ENCODE measurements at places on chromosomes 13 and 19.

- no peak for DNase-seq
Observed at GRCh38 chr19:35061583-35062373, 20.3 kb downstream of the HPN start.

GRCh38 chr13:46087481-46087880 is 17.4 kb downstream of the CPB2 start:
- no peak for DNase-seq

DNA sequence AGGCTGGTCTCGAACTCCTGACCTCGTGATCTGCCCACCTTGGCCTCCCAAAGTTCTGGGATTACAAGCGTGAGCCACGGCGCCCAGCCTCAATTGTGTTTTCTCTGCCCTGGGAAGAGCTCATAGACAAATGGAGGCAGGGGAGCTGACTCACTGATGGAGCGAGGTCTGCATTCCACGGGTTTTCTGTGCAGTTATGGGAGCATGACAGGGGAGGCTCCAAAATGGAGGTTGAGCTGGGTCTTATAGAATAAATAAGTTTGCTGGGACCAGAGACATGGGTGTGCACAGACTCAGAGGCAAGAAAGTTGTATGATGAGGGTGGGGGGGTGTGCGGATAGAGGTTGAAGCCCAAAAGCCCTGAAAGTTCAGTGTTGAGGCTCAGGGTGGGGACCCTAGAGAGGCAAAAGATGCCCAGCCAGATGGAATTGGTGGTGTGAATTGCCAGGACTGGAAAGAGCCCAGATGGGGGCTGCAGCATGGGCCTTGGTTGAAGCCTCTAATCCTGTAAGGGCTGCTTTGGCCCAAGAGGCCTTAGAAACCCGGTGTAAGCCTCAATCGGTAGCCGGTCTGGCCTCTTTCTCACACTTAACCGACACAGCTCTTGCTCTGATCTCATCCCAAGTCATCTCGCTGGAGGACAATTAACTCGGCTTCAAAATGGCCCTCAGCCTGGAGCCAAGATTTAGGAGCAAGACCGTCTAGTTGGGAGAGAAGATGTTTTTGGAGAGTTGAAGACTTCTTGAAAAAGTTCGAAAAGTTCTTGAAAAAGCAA is 1.9 kb downstream of the TPM4 start:
- DNase-seq: no peak

- DNase-seq: no peak
Observed at GRCh38 chr13:31385540-31385939, 185.8 kb downstream of the B3GLCT start.

DNA sequence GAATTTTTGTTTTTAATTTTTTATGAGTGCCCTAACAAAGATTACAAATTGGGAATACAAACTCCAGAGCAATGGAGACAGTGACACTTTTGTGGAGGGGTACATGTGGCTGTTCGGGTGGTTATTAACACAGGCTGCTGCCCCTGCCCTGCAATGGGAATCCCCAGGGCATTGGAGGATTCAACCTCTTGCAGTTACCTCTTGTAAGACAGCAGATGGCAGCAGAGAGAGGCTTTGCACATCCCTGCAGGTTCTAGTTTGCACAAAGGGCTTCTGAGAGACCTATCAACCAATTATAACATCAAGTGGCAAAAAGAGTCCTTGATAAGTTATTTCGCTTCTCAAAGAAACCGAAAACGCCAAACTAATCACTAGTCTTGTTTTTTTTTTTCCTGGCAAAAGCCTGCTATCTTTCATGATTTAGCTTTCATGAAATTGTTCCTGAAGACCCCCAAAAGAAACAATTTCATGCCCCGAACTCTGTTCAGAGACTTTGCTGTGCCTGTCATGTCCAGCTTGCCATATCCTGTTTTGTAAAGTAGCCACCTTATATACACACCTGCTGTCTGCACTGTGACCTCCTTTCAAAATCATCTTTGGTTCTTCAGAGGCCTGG is 10.4 kb downstream of the GJB2 start:
- no peak for DNase-seq

- DNase-seq: no peak
Observed at GRCh38 chr13:65336087-65336749, 1893.9 kb downstream of the PCDH9 start.

GRCh38 chr13:99389520-99390304 is 82.5 kb upstream of the GPR183 start:
- no peak for DNase-seq

- no peak for DNase-seq
Observed at GRCh38 chr13:113771709-113772331, 12.8 kb downstream of the TMEM255B start.

DNA sequence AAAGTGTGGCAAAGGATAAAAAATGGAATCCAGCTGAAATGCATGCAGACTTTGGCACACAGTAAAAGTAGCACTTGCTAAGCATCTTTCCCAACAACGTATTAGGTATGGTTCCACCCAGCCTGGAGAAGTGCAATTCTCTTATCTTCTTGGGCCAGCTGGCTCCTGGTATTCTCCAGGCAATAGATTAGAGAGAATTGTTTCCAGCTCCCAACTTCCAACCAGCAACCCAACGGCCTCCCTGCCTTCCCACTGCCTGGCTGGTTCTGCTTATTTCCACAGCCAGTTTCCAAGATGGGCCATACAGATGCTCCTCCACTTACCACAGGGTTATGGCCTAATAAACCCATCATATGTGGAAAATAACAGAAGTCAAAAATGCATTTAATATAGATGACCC is 133.4 kb downstream of the OXGR1 start:
- no peak for DNase-seq

DNA sequence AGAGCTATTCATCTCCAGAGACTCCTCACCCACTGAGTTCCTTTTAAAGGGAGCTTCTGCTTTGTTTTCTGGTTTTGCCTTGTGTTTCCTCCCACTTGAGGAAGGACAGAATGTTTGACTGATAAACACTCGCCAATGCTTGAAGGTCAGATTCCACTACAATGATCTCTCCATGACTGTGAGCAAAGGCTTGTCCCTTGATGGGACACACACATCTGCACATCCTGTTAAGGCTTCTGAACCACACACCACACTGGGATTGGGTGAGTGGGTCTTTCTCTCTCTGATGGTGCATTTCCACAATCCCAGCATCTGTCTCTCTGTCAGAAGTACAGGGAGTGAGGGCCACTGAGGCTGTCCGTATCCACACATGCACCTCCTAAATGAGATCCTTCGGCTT is 245.3 kb downstream of the IRS2 start:
- DNase-seq: no peak

- no peak for DNase-seq
Observed at GRCh38 chr13:51579676-51580075, 4.6 kb upstream of the WDFY2 start.

GRCh38 chr13:100983111-100983510 is 308.5 kb upstream of the TMTC4 start:
- no peak for DNase-seq

- DNase-seq: no peak
Observed at GRCh38 chr13:21964686-21965085, 293.8 kb downstream of the FGF9 start.

DNA sequence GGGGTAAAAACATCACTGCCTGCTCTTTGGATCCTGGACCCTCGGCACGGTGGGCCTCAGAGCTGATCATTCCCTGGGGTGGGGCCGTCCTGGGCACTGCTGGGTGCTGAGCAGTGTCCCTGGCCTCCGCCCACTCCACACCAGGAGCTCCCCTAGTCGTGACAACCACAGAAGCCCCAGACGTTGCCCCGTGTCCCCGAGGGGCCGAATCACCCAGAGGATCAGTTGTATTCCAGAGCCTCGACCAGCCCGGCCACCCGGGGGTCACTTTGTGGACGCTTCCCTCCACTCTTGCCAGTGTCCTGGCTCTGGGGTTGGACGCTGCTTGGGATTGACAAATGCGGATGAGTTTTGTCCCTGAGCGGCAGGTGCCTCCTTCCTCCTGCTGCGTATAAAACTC is 10.2 kb downstream of the C2CD4C start:
- DNase-seq: no peak

DNA sequence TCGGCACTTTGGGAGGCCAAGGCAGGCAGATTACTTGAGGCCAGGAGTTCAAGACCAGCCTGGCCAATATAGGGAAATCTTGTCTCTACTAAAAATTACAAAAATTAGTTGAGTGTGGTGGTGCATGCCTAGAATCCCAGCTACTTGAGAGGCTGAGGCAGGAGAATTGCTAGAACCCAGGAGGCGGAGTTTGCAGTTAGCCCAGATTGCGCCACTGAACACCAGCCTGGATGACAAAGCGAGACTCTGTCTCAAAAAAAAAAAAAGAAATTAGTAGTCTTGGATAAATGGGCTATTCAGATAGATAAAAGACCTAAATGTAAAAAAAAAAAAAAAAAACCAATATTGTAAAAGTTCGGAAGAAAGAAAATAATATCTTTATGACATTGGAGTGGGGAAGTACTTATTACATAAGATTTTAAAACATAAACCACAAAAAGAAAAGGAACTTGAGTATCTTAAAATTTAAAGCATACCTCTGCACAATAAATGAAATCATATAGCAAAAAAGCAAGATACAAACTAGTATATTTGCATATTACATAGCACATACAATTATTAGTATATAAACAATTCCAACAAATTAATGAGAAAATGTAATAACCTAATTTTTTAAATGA is 26.7 kb upstream of the RNASEH2B start:
- no peak for DNase-seq

GRCh38 chr13:101881593-101881992 is 429.1 kb downstream of the ITGBL1 start:
- no peak for DNase-seq

DNA sequence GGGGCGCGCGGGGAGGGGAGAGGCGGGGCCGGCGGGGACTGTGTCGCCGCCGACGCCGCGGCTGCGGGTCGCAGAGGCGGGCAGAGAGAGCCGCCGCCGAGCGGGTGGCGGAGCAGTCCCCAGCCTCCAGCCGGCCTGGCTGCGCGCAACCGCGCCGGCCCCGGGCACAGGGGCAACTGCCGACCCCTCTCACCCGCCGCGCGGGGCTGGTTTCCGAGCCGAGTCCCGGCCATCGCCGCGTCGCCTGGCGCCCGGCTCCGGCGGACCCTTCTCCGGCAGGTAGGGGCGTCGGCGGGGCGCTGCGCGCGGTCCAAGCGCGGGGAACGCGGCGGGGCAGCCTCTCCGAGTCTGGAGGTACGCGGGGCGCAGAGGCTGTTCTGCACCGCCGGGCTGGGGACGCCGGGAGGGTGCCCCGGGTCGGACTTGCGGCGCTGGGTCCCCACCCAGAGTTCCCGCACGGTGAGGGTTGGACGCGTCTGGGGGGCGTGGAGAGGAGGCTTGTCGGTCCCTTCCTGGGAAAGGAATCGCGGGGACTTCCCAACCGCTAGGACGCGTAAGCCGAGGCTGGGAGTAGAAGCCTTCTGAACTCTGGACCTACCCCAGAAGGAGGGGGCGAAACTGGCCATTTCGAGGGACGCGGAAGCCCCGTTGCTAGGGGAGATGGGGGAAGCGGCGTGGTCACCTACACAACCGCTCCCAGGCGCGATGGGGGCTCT is 133.6 kb upstream of the MYO16 start:
- DNase-seq: no peak

GRCh38 chr19:14127176-14127575 is 9.2 kb downstream of the ASF1B start:
- DNase-seq: no peak

DNA sequence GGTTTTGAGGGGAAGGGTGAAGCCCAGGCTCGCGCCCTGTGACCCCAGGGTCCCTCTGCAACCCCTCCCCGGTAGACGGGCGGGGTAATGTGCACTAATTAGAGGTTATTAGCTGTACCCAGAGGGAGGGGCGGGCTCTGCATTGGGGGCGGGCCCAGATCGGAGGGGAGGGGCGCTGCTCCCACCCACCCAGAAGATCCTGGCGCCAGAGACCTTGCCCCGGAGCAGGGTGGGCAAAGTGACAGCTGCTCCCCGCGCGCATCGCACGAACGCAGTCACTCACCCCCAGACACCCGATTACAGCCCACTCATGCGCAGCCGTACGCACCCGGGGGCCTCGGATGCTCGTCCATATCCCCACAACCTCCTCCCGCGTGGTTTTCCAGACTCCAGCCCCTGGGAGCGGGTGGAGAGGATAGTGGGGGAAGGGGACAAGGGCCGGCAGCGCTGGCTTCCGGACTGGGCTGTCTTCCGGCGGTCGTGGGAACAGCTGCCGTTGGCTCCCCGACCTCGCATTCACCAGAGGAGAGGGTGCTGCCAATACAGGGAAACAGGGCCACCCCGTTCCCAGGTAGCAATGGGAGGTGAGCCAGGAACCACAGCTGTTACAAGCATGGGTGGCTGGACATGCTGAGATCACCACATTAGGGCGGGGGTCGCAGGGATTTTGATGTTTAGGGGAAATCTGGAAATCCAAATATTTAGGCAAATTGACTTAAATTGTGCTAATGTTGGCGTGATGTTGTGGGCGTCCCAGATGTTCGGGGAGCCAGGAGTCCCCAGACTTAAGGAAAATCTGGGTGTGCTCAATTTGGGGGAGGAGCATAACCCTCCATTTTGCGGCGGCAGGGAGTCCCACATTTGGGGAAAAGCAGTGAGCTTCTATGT is 2.9 kb upstream of the HOOK2 start:
- DNase-seq: no peak

DNA sequence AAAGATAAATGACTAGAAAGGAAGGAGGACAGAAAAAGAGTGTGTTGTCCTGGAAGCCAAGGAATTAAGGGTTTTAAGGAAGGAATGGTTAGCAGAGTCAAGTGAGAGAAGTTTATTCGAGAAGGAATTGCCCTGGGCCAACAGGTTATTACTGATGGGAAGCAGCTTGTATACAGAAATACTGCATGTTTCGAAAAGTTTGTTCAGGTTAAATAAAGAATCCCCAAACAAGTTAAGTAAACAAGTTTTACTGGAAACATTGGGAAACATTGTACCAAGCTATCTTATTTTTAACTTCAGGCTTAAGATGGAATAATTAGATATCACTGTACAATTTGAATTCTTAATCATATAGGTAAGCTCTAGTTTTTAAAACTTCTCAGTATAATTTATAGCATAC is 28.2 kb upstream of the FBXL3 start:
- DNase-seq: no peak

DNA sequence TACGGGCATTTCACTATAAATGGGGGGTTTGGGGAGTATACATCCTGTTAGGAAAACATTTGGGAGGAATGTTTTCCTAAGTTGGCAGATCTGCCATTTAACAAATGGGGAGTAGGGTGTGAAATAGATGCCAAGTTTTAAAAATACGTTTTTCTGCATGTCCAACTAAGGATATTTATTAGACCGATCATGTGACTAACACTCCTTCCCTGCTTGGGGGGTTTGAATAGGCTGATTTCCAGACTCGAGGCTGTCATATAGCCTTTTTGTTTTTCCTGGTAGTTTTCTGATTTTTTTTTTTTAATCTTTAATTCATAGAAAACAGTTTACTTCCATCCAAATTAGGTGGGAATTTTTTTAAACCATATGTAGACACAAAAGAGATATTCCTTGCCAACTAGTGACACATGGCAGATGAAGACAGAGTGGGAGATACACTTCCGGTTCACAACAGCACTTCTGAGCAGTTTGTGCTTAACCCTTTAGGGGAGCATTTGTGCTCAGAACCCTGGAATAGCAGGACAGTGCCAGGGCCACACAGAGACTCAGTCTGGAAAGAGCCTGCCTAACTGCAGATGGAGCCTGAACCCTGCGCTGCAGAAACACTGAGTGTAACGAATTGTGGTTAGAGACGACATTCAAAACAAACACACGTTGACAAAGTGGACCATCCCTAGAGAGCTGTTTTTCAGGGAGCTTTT is 5.6 kb upstream of the GATAD2A start:
- no peak for DNase-seq
